ENCODE measurements at places on chromosomes 2 and 18.

DNA sequence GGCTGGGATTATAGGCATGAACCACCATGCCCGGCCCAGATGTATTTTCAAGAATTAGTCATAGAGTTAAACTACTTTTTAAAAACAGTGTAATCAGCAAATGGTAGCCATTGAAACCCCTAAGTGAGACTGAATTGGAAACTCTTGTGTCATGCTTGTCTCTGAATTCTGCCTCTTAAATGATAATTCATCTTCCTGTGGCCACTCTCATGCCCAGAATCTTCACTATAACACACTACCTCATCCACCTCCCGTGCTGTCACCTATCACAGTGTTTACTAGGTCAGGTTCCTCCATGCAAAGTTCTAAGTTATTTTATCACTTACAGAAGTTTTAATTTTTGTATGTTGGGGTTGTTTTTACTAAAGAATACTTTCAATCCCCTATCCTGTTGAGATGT is 197.5 kb downstream of the PHLPP1 start:
- DNase-seq: no peak

- DNase-seq: no peak
Observed at GRCh38 chr2:64090264-64090663, 54.0 kb downstream of the PELI1 start.

- peak; percentile 100 for DNase-seq
Observed at GRCh38 chr2:234446404-234447076, 50.3 kb downstream of the ARL4C start.

DNA sequence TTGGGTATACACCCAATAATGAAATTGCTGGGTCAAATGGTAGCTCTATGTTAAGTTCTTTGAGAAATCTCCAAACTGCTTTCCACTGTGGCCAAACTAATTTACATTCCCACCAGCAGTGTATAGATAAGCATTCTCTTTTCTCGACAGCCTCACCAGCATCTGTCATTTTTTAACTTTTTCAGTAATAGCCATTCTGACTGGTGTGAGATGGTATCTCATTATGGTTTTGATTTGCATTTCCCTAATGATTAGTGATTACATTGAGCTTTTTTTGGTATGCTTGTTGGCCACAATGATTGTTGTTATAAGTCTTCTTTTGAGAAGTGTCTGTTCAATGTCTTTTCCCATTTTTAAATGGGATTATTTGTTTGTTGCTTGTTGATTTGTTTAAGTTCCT is 50.4 kb upstream of the EPAS1 start:
- no peak for DNase-seq

DNA sequence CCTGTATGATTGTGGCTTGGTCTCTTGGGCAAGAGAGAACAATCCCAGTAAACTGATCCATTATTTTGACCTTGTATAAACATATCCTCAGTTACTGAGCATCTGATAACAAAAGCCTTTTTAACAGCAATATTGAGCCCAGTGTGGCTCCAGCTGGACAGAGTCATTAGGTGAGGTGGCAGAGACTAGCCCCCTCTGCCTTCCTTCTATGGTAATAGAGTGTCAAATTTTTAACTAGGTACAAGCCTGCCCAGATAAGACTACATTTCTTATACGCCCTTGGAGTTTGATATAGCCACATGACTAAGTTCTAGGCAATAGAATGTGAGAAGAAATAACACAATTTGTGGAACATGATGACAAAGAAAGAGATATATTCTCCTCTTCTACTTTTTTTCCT is 56.2 kb downstream of the HNMT start:
- no peak for DNase-seq

GRCh38 chr2:27162151-27163121 is 13.6 kb downstream of the TCF23 start:
- DNase-seq: peak; percentile 15

GRCh38 chr18:44135741-44136140 is 544.9 kb upstream of the SETBP1 start:
- DNase-seq: no peak

DNA sequence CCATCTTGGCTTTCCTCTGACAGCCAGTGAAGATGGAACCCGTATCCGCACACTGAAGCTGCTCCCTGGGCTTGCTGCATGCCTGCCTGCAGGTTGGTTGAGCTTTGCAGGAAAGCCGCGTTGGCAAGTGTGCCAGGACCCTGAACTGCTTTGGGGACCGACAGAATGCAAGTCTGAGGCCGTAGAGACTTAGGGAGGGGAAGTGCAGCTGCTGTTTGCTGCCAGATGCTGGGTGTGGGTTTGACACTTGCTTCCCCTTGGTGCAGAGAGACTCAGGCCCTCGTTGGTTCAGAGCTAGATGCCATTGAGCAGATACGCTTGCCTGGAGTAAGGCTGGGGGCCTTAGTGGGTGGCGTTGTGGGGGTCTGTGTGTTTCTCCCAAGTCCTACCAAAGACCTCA is 13.1 kb upstream of the PHLPP1 start:
- DNase-seq: peak; percentile 70

DNA sequence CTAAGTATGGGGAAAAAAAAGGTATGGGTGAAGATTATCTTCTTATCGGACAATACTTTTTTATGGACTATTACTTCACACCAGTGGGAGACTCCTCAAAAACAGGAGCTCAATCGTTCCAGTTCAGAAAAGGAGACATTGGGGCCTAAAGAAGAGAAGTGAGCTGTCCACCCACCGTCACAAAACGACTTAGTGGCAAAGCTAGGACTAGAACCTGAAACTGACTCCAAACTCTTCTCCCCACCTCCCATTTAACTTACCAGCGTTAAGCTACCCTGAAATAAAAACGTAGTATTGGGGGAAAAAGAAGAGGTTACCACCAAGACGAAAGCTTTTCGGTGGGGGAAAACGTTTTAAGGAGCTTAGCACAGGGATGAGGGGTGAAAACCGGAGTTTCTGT is 503 bp downstream of the GTF3C3 start:
- DNase-seq: no peak

- DNase-seq: no peak
Observed at GRCh38 chr2:23589739-23590138, 204.8 kb downstream of the KLHL29 start.

DNA sequence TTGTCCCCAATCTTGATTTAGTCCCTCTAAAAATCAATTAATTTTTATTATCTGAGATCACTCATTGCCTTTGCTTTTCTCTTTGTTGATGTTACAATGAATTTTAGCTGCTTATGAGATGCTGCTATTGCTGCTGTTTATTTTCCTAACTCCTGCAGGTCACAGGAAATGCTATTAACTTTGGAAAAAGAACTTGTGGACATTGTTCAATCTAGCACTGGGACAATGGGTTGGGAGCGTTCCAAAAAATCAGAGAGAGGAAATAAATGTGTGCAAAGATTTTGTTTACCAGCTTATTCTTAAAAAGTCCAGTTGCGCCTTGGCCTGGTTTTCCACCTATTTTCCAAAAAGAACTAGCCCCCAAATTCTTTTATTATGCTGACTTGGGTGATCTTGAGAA is 268.3 kb downstream of the PTH2R start:
- DNase-seq: no peak

DNA sequence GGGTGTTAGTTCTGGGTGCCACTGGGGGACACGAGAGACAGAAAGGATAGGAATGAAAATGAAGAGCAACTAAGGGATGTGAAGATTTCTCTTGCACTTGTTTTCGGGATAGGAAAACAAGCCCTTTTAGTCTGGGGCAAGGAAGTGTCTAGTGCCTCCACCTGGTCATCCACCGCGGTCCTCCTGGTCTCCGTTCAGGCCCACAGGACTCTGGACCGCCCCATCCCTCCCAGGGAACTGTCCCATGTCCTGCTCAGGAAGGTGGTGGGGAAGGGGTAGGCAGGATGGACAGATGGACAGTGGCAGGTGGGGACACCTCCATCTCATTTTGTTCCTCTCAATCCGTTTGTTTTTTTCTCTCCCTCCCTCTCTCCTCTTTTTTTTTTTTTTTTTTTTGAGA is 45.9 kb downstream of the AGAP1 start:
- no peak for DNase-seq

- peak; percentile 6 for DNase-seq
Observed at GRCh38 chr2:219142329-219142728, 18.3 kb downstream of the NHEJ1 start.

GRCh38 chr18:41939326-41939725 is 15.7 kb upstream of the PIK3C3 start:
- DNase-seq: no peak

- DNase-seq: no peak
Observed at GRCh38 chr2:169815849-169816248, 8.9 kb downstream of the METTL5 start.

DNA sequence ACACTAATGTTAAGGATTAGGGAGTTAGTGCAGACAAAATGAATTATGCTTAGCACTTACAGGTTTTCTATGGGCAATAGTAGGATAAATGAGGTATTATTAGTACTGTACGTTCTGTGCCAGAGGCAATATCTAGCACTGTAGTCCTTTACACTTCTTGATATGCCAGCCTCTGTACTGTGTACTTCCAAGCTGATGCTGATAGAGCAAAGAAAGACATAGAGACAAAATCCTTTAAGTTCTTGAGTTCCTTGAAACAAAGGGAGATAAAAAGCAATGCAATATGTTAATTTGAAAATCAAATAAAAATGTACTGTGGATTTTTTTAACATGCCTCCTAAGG is 1234.0 kb upstream of the NXPH2 start:
- DNase-seq: no peak

- no peak for DNase-seq
Observed at GRCh38 chr2:233453111-233453915, 99.0 kb downstream of the DGKD start.

DNA sequence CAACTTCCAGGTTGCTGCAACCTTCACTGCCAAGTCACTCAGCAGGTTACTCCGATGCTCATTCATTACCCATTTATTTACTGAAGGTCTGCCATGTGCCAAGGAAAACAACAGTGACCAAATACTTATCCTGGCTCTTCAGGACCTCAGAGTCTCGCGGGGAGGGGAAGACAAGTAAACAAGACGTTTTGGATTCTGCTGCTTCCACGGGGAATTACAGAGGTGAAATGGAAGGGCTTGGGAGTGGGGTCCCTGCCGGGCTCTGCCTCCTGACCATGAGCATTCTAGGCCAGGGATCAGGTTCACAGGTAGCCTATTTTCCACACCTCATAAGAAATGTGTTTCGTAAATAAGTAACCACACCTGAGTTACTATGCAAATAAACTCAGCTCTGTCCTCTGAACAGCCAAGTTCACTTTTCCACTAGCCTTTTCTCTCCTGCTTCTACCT is 68.1 kb downstream of the CLHC1 start:
- no peak for DNase-seq

GRCh38 chr2:27356056-27356381 is 545 bp downstream of the GTF3C2 start:
- DNase-seq: peak; percentile 79

GRCh38 chr18:50284255-50284885 is 3.0 kb upstream of the MBD1 start:
- DNase-seq: peak; percentile 27

- DNase-seq: no peak
Observed at GRCh38 chr2:98216616-98217015, 129.6 kb upstream of the CNGA3 start.

DNA sequence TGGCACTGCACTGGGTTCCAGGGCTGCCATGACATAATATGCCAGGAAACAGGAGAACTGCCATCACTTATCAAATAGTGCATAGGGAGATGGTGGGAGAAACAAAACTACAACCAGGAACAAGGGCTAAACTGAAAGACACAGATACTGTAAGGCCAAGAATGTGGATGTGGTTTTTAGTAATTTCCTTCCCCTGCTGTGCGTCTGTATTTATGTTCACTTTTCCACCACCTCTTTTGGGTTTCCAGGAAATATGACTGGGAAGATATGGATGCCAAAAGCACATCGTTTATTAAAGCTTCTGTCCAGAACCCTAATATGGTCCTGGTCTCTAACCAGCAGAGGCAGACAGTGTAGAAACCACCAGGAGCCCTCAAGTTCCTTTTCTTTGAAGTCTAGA is 759.7 kb upstream of the FANCL start:
- DNase-seq: peak; percentile 48

DNA sequence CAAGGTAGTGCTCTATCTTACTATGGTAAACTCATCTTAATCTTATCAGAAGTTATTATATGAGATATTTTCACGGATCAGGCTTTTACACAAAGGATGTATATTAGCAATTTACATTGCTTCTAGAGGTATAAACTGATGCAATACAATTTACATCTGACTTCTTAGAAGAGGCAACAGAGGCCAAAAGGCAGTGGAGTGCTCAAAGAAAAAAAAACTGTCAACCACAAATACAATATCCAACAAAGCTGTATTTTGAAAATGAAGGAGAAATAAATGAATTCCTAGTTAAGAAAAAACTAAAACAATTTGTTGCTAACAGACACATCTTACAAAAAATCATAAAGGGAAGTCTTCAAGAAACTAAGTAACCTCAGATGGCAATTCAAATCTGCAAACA is 1031.5 kb upstream of the CNTNAP5 start:
- no peak for DNase-seq

- DNase-seq: no peak
Observed at GRCh38 chr2:189015359-189015758, 41.2 kb downstream of the COL3A1 start.

- DNase-seq: no peak
Observed at GRCh38 chr2:37554155-37554510, 117.3 kb downstream of the CDC42EP3 start.

DNA sequence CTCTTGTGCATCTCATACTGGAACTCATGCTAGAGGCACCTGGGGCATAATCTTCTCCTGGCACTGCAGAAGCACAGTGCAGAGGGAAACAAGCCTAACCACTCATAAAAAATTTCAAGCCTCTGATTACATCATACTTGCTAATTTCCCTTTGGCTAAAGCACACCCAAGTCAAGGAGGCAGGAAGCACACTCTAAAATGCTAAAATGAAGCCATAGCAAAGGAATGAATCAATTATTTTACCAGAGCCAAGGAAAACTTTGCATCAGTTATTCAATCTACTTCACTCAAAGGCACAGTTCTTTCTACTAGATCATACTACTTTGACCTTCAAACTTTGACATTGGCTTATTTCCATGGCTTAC is 79.6 kb upstream of the SPOPL start:
- DNase-seq: peak; percentile 28

DNA sequence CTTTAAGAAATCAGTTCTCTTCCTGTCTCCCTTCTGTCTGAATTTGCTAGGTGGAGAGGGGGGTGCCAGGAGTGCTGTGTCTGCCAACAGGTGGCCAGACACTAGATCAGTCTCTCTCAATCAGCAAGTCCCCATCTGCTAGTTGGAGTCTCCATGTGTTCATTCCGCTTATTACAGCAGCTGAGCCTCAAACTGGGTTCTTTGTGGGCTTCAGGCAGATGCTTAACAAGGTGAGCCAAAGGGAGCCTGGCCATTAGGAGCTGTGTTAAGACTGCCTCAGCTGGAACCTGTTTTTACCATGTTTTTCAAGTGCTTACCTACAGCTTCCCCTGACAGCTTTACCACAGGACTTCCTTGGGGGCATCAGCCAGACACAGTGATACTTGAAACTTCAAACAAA is 401.9 kb downstream of the LRP1B start:
- DNase-seq: no peak

DNA sequence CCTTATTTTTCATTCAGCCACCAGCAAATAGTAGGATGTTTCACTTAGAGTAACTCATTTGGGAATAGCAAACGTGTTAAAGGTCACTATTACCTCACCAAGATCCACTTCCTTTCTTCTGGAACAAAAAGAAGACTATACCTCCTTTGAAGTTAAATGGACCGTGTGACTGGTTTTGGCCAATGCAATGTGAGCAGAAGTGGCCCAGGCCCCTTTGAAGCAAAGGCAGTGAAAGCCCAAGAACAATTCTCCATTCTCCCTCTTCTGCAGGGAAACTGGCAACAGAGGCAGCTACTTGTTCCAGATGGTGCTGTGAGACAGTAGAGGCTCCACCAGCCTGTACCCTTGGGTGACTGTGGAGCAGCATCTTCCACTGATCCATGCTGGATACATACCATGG is 11.3 kb upstream of the MALL start:
- no peak for DNase-seq

Data from MV-4-11 (cell line).